ENCODE measurements at places on chromosomes 7 and 10. TPM values are rescaled to one million over a fixed set of nuclear protein-coding genes. Genes with fewer than 3 reads are reported as not detected.

LZTS2 gene
- 239 TPM for total RNA-seq

SPDYE5 gene
- not detected for total RNA-seq

AMZ1 gene
- 0.02 TPM for total RNA-seq

GIMAP5 gene
- not detected for total RNA-seq

MMD2 gene
- not detected for total RNA-seq

FAM200A gene
- total RNA-seq: 13.9 TPM

GOLGA7B gene
- 0.93 TPM for total RNA-seq

TMEM178B gene
- total RNA-seq: 0.63 TPM

DNA sequence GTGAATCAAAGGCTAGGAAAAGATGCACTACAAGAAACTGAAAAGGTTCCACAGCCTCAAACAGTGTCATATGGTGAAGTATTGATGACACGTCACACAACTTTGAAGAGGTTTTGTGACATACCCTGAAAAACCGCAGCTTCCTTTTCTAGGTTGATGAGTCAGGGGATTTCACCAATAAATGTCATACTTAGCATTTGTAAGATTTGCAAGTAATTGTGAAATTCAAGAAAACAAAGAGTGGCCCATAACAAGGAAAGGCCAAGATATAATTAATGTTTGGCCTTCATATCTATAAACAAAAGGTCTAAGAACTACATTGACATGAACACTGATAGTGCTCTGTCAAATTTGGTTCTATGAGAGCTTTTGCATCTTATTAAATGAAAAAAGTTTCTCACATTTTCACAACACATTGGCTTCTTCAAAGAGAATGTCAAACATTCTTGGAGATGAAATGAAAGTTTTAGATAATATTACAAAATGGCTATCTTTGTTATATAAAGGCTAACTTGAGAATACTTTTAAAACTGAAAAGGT lies 62.0 kb upstream of the NAMPT start:
- H3K36me3 ChIP-seq: no peaks in the 10 kb centered on the region
- no peak overlapping the region for H3K27ac ChIP-seq
- DNase-seq: peak; percentile 3
- H3K4me3 ChIP-seq: no peak overlapping the region
- H3K27me3 ChIP-seq: no peaks in the 10 kb centered on the region

DNA sequence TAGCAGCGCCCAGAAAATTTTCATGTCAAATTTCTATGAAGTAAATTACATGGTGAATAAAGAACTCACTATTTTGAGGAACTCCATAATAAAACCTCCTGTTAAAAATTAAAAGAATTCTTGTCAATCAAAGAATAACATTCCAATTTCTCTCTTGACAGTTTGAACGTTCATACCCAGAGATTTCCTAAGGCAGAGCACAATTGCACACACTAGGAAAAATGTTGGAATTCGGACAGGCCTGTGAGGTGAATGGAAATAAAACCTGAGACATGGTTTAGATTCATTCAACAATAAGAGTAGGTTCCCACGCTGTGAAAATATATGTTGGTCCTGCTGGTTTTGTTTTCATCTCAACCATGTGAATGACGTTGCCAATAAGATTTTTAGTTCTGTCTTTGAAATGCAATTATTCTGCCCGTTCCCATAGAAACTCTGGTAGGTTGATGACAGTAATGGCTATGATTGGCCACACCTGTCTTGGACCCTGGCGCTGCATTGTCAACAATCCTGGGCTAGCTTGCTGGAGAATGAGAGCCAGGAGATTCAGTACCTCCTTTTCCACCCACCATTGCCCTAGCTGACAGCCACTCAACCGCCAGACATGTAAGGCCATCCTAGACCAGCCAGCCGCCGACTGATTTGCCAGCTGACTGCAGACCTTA lies 43.3 kb upstream of the RAPGEF5 start:
- H3K4me1 ChIP-seq: peaks cover 5% of the 10 kb centered on the region
- no peaks in the 10 kb centered on the region for H3K36me3 ChIP-seq
- DNase-seq: no peak
- no peaks in the 10 kb centered on the region for H3K27me3 ChIP-seq

- peak overlapping the region; percentile 32 for H3K27ac ChIP-seq
- peaks cover 2% of the 10 kb centered on the region for H3K36me3 ChIP-seq
- peak; percentile 70 for DNase-seq
- no peaks in the 10 kb centered on the region for H3K27me3 ChIP-seq
Measured at GRCh38 chr10:124681091-124681490, 63.1 kb downstream of the FAM53B start.

DNA sequence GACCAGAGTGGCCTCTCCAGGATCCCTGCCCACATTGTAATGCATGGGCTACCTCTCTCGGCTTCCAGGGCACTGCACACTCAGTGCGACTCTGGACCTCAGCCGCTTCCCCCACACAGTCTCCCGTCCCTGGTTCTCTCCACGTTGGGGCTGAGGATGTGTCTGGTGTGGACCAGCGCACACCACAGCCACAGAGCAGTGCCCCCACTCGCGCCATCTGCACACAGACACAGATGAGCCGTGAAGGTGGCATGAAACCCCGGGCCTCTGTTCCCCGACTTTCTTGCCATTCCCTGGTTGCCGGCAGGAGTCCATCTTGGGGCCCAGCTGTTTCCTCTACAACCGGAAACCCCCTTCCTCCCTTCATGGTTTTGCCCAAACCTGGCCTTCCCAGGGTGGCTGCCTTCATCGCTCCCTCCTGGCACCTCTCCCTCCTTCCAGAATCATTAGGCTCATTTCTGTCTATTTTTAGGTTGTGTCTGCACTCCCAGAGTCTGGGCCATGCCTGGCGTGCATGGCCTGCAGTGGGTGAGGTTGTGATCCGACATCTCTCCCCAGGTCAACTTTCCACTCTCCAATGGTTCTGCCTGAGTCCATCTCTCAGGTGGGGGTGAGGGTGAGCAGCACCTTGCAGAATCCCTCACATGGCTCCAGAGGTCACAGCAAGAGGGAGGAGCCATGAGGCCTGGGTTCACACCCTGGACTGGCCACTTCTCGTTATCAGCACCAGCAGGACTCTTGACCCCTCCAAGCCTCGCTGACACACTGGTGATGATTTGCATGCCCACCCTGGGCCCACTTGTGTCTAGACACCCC lies 10.1 kb downstream of the RASGEF1A start:
- no peaks in the 10 kb centered on the region for H3K4me1 ChIP-seq
- no peak overlapping the region for H3K4me3 ChIP-seq
- H3K36me3 ChIP-seq: no peaks in the 10 kb centered on the region
- H3K27me3 ChIP-seq: no peaks in the 10 kb centered on the region
- no peak for DNase-seq

DNA sequence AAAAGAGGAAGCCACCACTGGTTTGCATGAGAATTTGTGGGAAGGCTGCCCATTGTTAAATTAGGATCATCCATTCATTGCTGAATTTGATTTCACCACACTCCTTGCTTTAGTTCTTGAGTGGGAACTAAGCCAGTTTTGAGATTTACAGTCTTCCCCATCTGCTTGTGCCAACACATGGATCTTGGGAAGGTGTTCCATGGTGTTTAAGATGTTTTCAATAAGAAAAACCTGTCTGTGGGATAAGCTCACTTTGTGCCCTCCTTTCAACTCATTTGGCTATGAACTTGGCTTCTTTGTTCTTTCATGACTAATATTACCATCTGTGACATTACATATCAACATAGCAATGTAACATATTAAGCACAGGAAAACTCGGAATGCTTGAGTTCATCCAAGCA lies 73.2 kb downstream of the INHBA start:
- no peak for DNase-seq
- H3K4me3 ChIP-seq: no peak overlapping the region
- 0 out of 2 replicates have a peak, but pooled peaks cover 3% of the 10 kb centered on the region for H3K27me3 ChIP-seq
- no peaks in the 10 kb centered on the region for H3K4me1 ChIP-seq
- H3K36me3 ChIP-seq: no peaks in the 10 kb centered on the region

- no peaks in the 10 kb centered on the region for H3K36me3 ChIP-seq
- H3K4me3 ChIP-seq: no peak overlapping the region
- no peak for DNase-seq
- H3K27me3 ChIP-seq: no peaks in the 10 kb centered on the region
- no peak overlapping the region for H3K27ac ChIP-seq
- no peaks in the 10 kb centered on the region for H3K4me1 ChIP-seq
Measured at GRCh38 chr10:124130198-124130900, 37.0 kb upstream of the CHST15 start.

GRCh38 chr10:5620223-5620721 lies 46.1 kb downstream of the ASB13 start:
- no peaks in the 10 kb centered on the region for H3K36me3 ChIP-seq
- DNase-seq: no peak
- H3K4me3 ChIP-seq: no peak overlapping the region
- H3K4me1 ChIP-seq: peaks cover 44% of the 10 kb centered on the region
